Activated naive CD8-positive, alpha-beta T cell treated with anti-CD3 and anti-CD28 coated beads for 36 hours (primary cell): ENCODE measurements at places on chromosomes 7 and 10.

GRCh38 chr10:28595613-28596012 lies 62.7 kb downstream of the WAC start:
- no peaks in the 10 kb centered on the region for H3K27me3 ChIP-seq
- peaks cover 56% of the 10 kb centered on the region for H3K36me3 ChIP-seq
- H3K4me1 ChIP-seq, result peaks cover 59% of the 10 kb centered on the region
- DNase-seq, result no peak

- H3K27ac ChIP-seq, result no peak overlapping the region
- H3K4me1 ChIP-seq, result peaks cover 1% of the 10 kb centered on the region
- H3K4me3 ChIP-seq, result no peak overlapping the region
- H3K27me3 ChIP-seq, result peaks cover 20% of the 10 kb centered on the region
- H3K36me3 ChIP-seq, result no peaks in the 10 kb centered on the region
These were observed 442.5 kb downstream of the KCNMA1 start for GRCh38 chr10:77195101-77195500.

DNA sequence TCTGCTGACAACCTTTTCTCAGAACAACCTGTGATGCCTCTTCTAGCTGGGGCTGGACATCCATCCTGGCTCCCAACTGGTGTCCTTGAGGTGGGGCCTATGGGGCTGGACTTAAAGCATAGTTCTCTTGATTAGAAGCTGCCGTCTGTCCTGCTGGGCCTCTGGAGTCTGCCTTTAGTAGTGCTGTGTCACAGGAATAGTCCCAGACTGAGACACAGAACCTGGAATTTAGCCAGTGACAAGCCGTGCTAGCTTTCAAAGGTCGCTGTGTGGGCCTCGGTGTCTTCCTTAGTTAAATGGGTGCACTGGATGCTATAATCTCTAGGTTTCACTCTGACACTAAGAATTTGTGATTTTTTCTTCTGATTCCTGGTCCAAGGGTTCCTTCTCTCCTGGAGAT lies 41.2 kb downstream of the GPR141 start:
- H3K27me3 ChIP-seq, result no peaks in the 10 kb centered on the region
- H3K4me1 ChIP-seq, result peaks cover 3% of the 10 kb centered on the region
- no peaks in the 10 kb centered on the region for H3K36me3 ChIP-seq
- H3K4me3 ChIP-seq, result no peak overlapping the region
- DNase-seq, result no peak
- H3K27ac ChIP-seq, result no peak overlapping the region

DNA sequence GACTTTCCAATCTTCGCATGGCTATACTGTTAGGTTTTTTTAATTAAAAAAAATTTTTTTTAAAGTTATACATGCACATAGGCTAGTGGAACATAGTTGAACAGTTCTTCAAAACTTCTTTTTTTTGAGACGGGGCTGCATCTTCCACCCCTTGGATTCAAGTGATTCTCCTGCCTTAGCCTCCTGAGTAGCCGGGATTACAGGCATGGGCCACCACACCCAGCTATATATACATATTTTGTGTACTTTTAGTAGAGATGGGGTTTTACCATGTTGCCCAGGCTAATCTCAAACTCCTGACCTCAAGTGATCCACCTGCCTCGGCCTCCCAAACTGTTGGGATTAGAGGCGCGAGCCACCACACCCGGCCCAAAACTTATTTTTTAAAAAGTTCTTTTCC lies 17.3 kb downstream of the ZNF777 start:
- peaks cover 23% of the 10 kb centered on the region for H3K36me3 ChIP-seq
- no peak for DNase-seq
- no peaks in the 10 kb centered on the region for H3K27me3 ChIP-seq
- H3K4me1 ChIP-seq, result peaks cover 14% of the 10 kb centered on the region
- H3K27ac ChIP-seq, result no peak overlapping the region

DNA sequence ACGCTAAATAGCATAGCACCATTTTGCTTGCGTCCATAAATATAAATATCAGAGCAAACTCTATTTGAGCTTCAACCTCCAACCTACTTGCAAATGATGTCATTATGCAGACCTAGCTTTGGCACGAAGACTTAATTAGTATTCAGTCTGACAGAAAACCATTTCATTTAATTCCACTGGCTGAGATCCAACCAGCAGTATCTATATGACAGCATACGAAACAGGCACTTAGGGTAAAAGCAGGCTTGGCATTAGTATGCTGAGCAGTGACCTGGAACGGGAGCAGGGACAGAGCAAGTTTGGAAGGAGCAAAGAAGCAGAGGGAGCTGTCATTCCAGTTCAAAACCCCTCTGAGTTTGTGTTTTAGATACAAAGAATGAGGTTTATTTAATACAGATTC lies 312.5 kb upstream of the CHRM2 start:
- no peak overlapping the region for H3K27ac ChIP-seq
- H3K36me3 ChIP-seq, result no peaks in the 10 kb centered on the region
- no peaks in the 10 kb centered on the region for H3K27me3 ChIP-seq
- no peaks in the 10 kb centered on the region for H3K4me1 ChIP-seq

DNA sequence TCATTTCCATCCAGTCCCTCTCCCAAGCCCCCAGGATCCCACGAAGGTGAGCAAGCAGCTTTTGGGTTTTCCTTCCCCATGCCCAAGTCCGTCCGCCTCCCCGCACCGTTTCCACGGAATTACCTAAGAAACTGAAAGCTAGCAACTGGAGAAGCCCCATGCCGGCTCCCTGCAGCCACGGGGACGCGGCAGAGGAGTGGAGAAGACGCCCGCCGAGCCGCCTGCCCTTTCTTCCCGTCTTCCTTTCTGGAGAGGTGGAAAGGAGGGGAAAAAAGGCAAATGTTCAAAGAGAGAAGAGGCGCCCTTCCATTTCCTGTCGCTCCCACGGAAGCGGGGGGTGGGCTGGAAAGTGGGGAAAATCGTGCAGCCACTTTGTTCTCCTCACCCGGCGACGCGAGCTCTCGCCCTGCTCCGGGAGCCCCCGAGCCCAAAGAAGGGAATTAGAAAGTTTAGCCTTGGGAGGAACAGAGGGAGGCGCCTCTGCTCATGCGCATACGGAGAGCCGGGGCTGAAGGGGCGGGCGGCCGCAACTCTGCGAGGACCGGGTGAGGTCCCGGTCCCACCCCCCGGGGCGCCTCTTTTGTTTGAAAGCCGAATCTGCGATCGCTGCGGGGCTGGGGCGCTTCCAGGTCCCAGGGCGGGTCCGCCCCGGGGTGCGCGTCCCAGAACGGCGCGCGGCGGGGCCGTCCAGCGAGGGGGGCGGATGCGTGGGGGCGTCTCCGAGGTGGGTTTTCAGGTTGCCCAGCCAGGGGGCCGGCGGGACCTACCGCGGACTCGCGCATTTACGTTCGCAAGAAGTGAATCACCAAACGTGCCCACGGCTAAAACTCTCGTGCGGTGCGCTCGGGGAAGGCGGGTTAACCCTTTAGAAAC lies at the start of gene LAMB1:
LAMB1 (minus strand) TSS at position 436 of the 873 bp plus-strand sequence; CDS start at position 160, 276 bp downstream.
- peak within 1 kb of the TSS; percentile 78 for H3K4me3 ChIP-seq
- DNase-seq, result peak; percentile 38
- H3K27me3 ChIP-seq, result peaks cover 90% of the 10 kb centered on the region
- H3K4me1 ChIP-seq, result peaks cover 22% of the 10 kb centered on the region

DNA sequence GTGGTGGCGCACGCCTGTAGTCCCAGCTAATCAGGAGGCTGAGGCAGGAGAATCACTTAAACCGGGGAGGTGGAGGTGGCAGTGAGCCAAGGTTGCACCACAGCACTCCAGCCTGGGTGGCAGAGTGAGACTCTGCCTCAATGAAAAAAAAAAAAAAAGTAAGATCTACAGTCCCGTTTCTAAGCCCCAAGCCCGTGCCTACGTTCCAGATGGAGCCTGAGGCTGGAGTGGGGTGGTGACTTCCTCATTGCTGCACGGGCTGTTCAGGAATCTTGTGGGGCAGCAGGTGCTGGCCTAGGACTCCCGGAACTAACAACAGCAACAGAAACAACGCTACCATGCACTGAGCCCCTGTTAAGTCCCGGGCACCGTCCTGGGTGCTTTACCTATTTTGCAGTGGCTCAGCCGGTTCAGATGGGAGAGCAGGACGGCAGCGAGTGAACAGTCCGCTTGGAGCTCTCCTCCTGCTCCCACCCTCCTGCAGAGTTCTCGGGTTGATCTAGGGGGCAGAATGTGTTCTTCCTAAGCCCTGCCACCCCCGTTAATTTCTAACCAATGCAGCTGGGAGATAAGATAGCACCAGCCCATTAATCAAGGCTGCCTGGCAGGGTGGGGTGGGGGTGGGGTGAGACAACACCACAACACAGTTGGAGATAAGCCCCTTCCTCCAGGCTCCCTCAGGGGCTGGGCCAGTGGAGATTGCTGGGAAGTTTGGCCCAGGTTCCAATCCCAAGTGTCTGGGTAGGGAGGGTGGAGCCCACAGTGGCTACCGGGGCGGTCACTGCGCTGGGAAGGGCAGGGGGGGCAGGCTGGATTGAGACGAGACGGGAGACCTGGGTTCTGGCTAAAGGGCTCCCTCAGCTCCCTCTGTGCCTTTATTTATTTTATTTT lies 17.0 kb upstream of the SFRP5 start:
- H3K27me3 ChIP-seq, result no peaks in the 10 kb centered on the region
- H3K4me1 ChIP-seq, result peaks cover 11% of the 10 kb centered on the region
- no peaks in the 10 kb centered on the region for H3K36me3 ChIP-seq
- H3K27ac ChIP-seq, result no peak overlapping the region
- no peak for DNase-seq
- no peak overlapping the region for H3K4me3 ChIP-seq

- peak; percentile 47 for DNase-seq
- no peak overlapping the region for H3K4me3 ChIP-seq
- H3K27me3 ChIP-seq, result no peaks in the 10 kb centered on the region
- peak overlapping the region; percentile 81 for H3K27ac ChIP-seq
- peaks cover 39% of the 10 kb centered on the region for H3K36me3 ChIP-seq
These were observed 3.2 kb downstream of the ZNF316 start for GRCh38 chr7:6640246-6640721.

- H3K4me3 ChIP-seq, result no peak overlapping the region
- H3K4me1 ChIP-seq, result peaks cover 5% of the 10 kb centered on the region
- H3K27me3 ChIP-seq, result peaks cover 69% of the 10 kb centered on the region
- H3K27ac ChIP-seq, result no peak overlapping the region
- no peak for DNase-seq
These were observed 58.9 kb downstream of the MICALL2 start for GRCh38 chr7:1400371-1400770.

- H3K4me3 ChIP-seq, result no peak overlapping the region
- H3K27ac ChIP-seq, result no peak overlapping the region
- H3K27me3 ChIP-seq, result no peaks in the 10 kb centered on the region
- peaks cover 2% of the 10 kb centered on the region for H3K4me1 ChIP-seq
- DNase-seq, result no peak
- no peaks in the 10 kb centered on the region for H3K36me3 ChIP-seq
These were observed 667.7 kb downstream of the SUGCT start for GRCh38 chr7:40802497-40802896.

- DNase-seq, result no peak
- H3K27ac ChIP-seq, result no peak overlapping the region
- H3K4me3 ChIP-seq, result no peak overlapping the region
- H3K27me3 ChIP-seq, result no peaks in the 10 kb centered on the region
- peaks cover 4% of the 10 kb centered on the region for H3K4me1 ChIP-seq
- H3K36me3 ChIP-seq, result peaks cover 3% of the 10 kb centered on the region
These were observed 56.1 kb downstream of the HIBADH start for GRCh38 chr7:27606270-27607209.

DNA sequence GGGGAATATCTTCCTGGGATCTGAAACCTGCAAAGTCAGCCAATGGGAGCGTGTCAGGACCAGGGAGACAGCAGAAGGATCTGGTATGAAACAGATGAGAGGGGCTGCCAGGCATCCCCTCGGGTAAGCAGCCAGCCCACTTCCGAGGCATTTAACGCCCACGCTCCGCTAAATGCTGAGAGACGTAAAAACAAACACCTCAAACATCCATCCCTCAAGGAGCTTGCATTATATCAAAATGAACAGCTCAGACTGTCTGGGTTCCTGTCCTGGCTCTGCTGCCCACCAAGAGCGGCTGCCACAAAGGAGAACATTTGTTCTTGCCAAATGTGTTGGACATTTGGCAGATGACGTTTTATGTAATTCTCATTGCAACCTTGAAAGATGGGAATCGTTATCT lies 7.0 kb upstream of the SERPINE1 start:
- no peak for DNase-seq
- H3K36me3 ChIP-seq, result no peaks in the 10 kb centered on the region
- H3K27me3 ChIP-seq, result peaks cover 49% of the 10 kb centered on the region
- H3K4me3 ChIP-seq, result no peak overlapping the region
- H3K27ac ChIP-seq, result no peak overlapping the region

GRCh38 chr7:10015687-10016086 lies 958.0 kb upstream of the PHF14 start:
- no peaks in the 10 kb centered on the region for H3K27me3 ChIP-seq
- H3K4me1 ChIP-seq, result no peaks in the 10 kb centered on the region
- H3K4me3 ChIP-seq, result no peak overlapping the region

GRCh38 chr10:30662814-30663213 lies 33.3 kb upstream of the LYZL2 start:
- H3K27ac ChIP-seq, result no peak overlapping the region
- H3K27me3 ChIP-seq, result peaks cover 20% of the 10 kb centered on the region
- no peaks in the 10 kb centered on the region for H3K36me3 ChIP-seq

DNA sequence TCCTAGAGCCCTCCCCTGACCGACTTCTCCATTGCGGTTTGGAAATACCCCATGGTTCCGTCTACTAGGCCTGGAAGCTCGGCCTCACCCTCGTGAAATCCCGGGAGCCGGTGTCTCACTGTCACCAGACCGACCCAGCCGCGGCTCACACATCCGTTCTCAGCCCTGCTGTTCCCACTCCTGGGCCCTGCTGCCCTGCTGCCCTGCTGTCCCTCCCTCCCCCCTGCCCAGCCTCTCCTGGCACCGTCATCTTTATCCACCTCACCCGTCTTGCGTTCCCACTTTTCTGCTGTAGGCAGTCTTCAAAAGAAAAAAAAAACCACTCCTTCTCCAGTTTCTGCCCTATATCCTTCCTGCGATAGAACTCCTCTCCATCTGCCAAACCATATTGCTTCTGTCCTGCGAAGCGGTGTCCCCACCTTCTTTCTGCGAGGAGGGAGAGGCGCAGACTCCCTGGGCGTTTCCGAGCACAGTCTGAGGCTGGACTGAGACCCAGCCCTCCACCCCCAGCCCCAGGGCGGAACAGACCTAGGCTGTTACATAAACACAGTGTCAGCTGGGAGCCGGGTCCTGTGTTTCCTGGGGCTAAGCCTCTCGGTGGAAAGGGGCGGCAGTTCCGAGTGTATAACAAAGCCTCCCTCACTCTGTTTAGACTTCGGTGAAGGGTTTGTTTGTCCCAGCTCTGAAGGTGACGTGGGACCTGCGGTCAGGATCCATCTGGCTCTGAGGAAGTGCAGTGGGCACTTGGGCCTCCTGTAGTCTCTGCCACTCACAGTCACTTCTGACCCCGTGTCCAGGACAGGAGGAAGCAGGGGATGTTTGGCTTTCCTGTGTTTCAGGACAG lies 2.8 kb downstream of the AGAP3 start:
- H3K27ac ChIP-seq, result peak overlapping the region; percentile 36
- peak overlapping the region; percentile 46 for H3K4me3 ChIP-seq
- DNase-seq, result no peak
- H3K4me1 ChIP-seq, result peaks cover 23% of the 10 kb centered on the region
- H3K27me3 ChIP-seq, result peaks cover 24% of the 10 kb centered on the region
- H3K36me3 ChIP-seq, result no peaks in the 10 kb centered on the region

DNA sequence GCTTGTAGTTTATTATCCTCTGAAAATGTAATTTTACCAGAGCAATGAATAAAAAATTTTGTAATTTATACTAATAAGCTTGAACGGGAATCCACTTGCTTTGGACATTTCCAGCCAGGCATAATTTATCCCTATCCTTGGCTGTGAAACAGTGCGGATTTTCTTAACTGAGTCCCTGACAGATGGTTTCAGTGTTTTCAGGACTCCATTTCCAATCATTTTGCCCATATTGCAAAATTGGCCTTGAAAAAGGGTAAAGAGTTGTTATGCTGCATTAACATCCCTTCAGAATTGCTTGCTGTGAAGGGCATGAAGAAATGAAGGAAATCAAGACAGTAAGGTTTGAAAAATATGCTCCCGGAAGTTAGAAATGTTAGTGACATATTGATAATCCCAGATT lies 57.7 kb downstream of the NXPH1 start:
- no peak overlapping the region for H3K4me3 ChIP-seq
- H3K27ac ChIP-seq, result no peak overlapping the region
- H3K27me3 ChIP-seq, result peaks cover 3% of the 10 kb centered on the region
- H3K4me1 ChIP-seq, result no peaks in the 10 kb centered on the region
- no peak for DNase-seq
- no peaks in the 10 kb centered on the region for H3K36me3 ChIP-seq
